T follicular helper cell (primary cell): ENCODE measurements at places on chromosomes 13 and 19.
A peak's percentile ranks its signal among the peaks of the same experiment; 100 is the strongest.

- DNase-seq, result no peak
Measured at GRCh38 chr13:67070306-67070705, 159.8 kb downstream of the PCDH9 start.

- DNase-seq, result no peak
Measured at GRCh38 chr13:66154976-66155375, 1075.2 kb downstream of the PCDH9 start.

DNA sequence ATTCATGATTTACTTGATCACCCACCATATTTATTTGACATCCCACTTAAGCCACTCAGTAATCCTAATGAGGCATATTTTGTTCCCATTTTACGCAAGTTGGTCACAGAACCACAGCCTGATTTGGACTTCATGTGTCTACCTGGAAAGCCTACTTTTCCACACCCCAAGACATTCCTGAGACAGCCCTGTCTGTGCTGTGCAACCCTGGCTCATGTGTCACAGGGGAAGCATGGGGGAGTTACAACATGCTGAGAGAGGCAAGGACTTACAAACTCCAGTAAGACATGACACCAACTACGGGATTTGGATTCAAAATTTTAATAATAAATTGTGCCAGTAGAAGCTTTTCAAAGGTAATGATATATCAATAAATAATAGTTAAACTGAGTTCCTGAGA is 70.2 kb upstream of the XPO4 start:
- no peak for DNase-seq

- no peak for DNase-seq
Measured at GRCh38 chr13:111399334-111399733, 78.9 kb downstream of the TEX29 start.

DNA sequence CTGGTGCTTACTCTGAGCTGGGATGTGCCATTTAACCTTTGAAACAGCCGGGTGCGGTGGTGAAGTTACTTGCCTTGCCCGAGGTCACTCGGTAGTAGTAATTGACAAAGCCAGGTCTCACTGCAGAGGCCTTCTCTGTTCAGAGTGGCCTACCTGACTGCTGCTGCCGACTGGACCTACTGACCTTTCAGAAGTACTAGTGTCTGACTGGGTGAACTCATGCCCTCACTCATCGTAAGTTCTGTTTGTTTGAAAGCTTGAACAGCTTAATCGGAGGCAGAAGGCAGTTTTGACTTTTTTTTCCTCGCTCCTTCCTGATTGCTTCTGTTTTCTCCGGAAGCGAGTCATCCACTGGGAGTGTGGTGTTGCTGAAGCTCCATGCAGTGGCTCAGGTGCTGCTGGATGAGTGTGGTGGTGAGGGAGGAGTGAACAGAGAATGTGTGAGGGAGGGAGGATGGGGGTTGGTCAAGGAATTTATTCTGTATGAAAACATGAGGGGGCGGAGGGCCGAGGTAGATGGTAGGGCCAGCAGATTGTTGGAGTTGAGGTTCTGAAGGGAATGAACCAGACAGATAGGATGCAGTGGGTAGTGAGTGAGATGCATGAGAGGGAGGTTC is 2.7 kb downstream of the SPINT2 start:
- no peak for DNase-seq

GRCh38 chr13:75705395-75705794 is 69.3 kb downstream of the LMO7 start:
- DNase-seq, result no peak

GRCh38 chr19:11137542-11138384 is 17.8 kb downstream of the SPC24 start:
- DNase-seq, result peak; percentile 35

DNA sequence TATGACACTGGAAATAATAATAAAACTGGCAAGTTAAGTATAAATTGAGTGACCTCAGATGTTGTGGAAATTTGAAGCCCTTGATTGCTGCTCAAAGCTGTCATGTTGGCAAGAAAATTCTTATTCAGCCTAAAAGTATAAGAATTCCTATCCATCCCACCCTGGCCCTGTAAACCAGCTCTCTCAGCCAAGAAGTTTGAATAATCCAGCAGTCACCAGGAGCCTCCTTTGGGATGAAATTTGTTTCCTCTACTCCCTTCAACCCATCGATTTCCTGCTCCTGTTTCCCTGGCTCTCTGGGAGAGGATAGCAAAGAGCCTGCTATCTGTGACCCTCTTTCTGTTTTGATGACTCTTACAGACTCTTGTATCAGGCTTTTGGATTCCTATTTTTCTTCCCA is 169.3 kb downstream of the LHFPL6 start:
- DNase-seq, result no peak

GRCh38 chr19:472005-472858 is 11.4 kb upstream of the SHC2 start:
- DNase-seq, result no peak

DNA sequence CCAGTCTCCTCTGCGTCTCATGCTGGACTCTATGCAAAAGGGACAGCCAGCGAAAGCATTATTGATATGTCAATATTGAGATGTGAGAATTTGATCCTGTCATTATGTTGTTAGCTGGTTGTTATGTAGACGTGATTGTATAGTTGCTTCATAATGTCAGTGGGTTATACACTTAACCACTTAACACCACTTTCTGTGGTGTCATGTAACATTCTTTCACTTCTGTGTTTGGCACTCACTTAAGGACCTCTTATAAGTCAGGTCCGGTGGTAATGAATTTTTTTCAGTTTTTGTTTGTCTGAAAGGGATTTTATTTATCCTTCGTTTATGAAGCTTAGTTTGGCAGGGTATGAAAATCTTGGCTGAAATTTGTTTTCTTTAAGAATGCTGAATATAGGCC is 7.1 kb upstream of the SIGLEC7 start:
- DNase-seq, result no peak

DNA sequence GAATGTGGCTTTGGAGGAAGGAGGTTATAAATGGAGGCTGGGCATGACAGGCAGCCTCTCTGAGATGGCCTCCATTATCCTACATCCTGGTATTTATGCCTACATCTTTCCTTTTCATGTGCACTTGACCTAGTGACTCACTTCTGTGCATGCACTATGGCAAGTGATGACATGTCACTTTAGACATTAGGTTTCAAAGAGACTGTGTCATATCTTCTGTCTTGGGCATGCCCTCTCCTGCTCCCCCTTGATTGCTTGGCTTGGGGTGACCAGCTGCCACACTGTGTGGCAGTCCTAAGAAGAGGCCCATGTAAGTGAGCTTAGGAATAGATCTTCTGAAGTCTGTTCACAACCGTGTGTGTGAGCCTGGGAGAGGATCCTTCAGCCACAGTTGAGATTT is 472.8 kb downstream of the FGF9 start:
- no peak for DNase-seq

DNA sequence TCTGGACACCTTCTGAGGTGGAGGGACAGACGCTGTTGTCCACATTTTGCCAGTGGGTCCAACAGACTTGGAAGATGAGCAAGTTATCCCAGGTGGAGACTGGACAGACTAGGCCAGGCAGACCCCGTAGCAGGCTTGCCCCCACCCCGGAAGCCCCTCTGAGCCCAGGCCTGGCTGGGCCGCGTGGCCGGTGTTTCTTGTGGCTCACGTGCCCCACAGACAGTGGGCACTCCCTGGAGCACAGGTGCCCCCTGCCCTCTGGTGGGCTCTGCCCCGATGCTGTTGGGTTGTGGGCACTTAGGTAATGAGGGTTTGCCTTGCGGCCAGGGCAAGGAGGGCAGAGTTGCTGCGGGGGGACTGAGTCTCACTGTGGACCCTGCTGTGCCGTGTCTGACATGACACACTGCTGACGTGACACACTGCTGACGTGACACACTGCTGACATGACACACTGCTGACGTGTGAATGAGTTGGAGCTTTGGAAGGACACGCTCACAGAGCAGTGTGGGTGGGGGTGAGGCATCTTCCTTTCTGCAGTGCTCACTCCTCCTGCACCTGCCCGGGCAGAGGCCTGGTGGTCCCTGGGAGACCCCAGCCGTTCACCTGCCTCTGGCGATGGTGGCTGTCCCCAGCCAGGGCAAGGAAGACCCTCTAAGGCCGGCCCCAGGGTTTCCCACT is 25.1 kb downstream of the DOT1L start:
- no peak for DNase-seq

DNA sequence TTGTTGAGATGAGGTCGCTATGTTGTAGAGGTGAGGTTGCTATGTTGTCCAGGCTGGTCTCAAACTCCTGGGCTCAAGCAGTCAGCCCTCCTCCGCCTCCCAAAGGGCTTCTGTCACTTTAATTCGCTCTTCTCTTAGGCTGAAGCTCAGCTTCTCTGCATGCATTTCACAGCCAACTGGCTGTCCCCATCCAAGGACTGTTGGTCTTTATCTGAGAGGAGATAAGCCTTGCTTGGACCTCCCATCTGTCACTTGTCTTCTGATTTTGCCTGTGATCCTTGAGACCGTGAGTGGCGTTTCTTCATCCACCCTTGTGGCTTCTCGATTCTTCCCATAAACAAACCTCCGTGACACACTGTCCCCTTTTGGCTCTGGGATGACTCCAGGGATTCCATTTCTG is 24.4 kb downstream of the CERS1 start:
- no peak for DNase-seq

DNA sequence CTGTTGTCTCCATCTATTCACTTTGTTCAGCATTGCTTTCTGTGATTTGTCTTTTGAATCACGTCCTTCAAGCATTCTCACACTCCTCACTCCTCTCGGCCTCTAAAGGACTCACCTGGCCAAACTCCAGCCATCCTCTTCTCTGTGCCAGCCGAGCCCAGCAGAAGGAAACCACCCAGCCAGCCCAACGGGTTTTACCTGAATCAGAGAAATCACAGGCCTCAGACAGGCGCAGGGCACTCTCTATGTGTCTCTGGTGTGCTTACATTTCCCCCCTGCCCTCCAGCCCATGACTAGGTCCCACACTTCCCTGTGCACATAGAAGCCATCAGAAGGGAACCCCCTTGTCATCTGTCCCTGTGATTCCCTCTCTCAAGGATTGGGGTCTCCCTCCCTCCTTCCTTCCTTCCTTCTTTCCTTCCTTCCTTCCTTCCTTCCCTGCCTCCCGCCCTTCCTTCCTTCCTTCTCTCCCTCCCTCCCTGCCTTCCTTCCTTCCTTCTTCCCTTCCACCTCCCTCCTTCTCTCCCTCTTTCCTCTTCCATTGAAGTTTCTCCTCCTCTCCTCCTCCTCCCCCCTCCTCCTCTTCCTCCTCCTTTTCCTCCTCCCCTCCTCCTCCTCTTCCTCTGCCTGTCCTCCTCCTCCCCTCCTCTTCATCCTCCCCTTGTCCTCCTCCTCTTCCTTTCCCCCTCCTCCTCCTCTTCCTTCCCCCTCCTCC is 8.8 kb upstream of the ZNF541 start:
- no peak for DNase-seq

- DNase-seq, result no peak
Measured at GRCh38 chr19:36255316-36255715, 40.4 kb downstream of the ZNF146 start.

- no peak for DNase-seq
Measured at GRCh38 chr19:41001243-41001971, 10.3 kb downstream of the CYP2B6 start.

DNA sequence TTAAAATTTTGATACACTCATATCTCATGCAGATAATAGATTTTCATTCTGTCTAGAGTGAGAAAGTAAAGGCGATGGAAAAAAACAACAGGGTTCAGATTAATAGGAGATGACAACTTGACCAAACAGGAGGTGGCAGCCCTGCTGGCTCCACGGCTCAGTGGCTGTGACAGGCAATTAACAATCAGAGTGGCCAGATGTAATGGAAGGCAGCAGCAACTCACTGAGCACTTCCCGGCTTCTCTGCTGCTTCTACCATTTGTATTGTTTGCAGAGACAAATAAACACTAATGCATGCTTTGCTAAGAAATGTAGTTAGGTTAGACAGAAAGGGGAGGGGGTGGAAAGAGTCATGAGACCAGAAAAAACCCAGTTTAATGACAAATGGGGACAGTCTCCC is 473.0 kb upstream of the SLC10A2 start:
- DNase-seq, result no peak

- DNase-seq, result no peak
Measured at GRCh38 chr13:50229960-50230661, 214.9 kb downstream of the KCNRG start.

DNA sequence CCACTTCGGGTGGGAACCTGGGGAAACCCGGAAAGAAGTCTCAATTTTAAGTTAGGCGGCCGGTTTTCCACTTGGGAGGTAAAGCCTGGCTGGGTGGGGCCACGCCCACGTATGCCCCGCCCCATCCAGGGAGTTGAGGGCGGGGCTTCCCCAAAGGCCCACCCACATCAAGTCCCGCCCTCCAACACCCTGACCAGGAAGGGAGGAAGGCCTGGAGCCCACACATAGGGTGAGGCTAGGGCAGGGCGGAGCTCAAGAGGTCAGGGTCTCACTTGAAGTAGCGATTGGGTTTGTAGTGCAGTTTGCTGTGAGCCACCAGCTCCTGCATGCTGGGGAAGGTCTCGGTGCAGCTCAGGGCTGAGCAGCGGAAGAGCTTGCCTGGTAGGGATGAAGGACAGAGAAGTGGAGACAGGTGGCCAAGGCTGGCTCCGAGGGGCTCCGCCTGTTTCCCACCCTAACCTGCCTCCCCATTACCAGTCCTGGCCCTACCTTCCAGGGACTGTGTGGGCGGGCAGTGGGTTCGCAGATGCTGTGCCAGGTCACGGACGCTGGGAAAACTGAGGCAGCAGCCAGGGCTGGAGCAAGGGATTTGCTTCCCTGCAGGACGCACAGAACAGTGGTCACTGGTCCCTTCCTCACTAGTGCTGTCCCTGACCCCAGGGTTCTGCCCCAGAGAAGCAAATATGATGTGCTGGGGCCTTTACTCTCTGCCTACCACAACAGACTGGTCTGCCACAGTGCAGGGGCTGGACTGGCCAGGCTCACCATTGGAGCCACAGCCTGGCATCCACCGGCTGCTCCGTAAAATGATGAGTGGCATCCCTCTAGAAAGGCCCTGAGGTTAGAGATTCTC is 1.6 kb downstream of the ZNF414 start:
- DNase-seq, result no peak

DNA sequence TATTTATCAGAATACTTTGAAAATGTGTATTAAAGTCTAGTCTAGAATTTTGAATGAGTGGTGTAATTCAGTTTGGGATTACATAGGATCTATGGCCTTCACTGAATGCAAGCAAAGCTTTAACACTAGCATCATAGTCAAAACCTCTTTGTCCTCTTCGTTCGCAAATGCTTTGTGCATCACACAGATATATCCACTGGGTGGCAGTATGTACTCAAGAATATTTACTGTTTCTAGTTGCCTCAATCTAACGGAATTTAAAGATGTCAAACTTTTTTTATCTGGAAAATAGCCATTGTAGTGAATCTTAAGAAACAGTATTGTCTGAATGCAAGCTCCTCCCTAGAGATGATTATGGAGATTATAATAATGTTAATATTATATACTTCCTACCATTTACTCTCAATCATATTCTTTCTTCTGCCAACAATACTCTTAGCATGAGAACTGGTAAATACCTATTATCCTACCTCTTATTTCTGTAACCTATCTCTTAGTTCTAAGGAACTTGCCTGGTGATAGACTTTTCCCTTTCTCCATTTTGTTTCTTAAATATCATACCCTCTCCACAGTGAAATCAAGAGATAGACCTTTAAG is 25.8 kb downstream of the LACC1 start:
- peak; percentile 12 for DNase-seq
